Left renal cortex interstitium (tissue), 4 donors: ENCODE measurements at places on chromosomes 2 and 18.

- no peak for DNase-seq
Observed at GRCh38 chr2:101516349-101516748, 41.4 kb upstream of the RFX8 start.

GRCh38 chr18:58337686-58338085 lies 291.2 kb downstream of the ALPK2 start:
- DNase-seq = no peak

GRCh38 chr2:191892391-191892790 lies 45.5 kb upstream of the CAVIN2 start:
- no peak for DNase-seq

GRCh38 chr2:68698567-68699377 lies 35.8 kb upstream of the ARHGAP25 start:
- DNase-seq = no peak

- DNase-seq = no peak
Observed at GRCh38 chr18:12855916-12856315, 28.1 kb downstream of the PTPN2 start.

- DNase-seq = no peak
Observed at GRCh38 chr2:72113847-72114692, 33.6 kb downstream of the CYP26B1 start.

DNA sequence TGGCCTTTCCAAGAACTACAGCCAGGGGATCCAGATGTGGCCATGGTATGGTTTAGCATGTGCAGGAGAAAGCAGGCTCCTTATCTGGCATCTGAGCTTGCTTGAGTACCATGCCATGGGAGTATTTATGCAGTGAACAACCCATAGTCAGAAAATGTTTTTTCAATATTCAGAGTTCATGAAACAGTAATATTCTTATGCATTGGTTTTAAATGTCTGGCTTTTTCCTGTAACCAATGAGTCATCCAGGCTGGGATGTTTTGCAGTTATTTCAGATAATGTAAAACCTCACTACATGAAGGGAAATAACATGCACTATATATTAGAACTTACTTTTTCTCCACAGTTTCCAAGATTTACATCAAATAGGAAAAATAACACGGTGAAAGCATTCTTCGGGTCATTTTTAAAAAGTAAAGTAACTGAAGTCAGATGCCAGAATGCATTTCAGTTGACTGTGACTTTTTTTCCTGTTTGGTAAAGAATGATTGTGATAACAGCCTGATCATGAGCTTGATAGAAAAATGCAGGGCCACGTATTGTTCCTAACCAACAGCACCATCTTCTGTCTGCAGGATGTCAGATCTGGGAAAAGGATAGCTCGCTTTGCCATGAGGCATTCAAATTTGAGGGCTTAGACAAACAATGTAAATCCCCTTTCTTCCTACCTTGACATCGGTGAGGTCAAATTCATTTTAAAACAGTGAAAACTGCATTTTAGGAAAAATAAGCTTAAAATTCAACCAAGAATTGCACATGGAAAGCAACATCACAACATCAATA lies 152.8 kb downstream of the DSC3 start:
- no peak for DNase-seq
